Dorsolateral prefrontal cortex (tissue), 122 donors: ENCODE measurements at places on chromosomes 4 and X. TPM values are rescaled to one million over a fixed set of nuclear protein-coding genes. Genes with fewer than 3 reads are reported as not detected.

DNA sequence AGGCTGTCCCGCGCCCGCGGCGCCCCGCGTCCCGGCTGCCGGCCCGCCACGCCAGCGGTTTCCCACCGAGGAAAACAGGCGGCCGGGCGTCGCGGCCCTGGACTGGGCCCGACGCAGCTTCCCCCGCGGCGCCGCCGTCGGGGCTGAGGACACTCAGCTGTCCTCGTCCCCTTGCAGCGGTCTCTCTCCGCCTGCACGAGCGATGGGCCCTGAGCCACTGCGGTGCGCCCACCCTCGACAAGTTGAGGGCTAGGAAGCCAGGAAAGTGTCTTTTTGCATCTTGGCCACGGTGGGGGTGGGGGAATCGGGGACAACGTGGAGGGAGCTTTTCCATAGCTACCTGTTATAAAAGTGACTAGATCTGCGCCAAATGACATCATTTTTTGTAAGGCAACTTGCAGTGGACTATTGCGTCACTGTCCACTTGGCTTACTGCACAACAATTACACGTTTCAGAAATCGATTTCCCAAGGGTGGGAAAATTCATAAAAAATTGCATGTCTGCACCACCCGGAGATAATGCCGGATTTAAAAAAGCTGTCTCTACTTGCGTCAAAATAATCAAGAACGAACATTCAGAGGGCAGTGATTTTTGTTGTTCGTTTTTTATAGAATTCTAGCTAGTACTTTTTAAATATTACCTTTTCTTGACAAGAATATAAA, 1.1 kb downstream of the KLHL15 start:
- no peak for DNase-seq

- DNase-seq: no peak
Measured at GRCh38 chr4:169024762-169025161, 14.7 kb upstream of the CBR4 start.

- no peak for DNase-seq
Measured at GRCh38 chr4:139761461-139761860, 95.8 kb downstream of the MGST2 start.

GRCh38 chr4:4539481-4539880, 2.4 kb downstream of the STX18 start:
- DNase-seq: no peak

Gene CENPVL2
- total RNA-seq: not detected

Gene XAGE2
- not detected for total RNA-seq

Gene HSFX1
- 9.0 TPM for total RNA-seq

DNA sequence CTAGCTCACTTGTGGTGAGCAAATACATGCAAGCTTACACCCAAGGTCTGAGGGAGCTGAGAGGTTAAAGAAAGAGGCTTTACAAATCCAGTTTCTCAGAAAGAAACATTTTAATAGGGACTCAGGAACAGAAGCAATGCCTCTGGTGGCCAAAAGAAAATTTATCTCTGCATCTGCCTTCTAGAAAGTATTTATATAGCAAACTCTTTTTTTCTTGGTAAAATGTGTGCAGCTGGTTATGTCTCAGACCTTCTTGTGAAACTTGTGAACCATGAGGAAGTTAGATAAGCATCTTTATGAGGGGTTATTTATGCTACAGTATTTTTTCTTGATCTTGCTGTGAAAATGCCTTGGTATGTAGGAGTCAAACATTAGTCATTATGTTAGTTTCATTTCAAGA, 48.5 kb upstream of the CYSLTR1 start:
- no peak for DNase-seq
